ENCODE measurements at places on chromosomes 3 and 15.

GRCh38 chr3:184171562-184171961, 3.1 kb upstream of the AP2M1 start:
- DNase-seq, result no peak

- no peak for DNase-seq
Observed at GRCh38 chr3:123627673-123628670, 43.1 kb upstream of the HACD2 start.

GRCh38 chr15:31930967-31931366, 99.3 kb upstream of the CHRNA7 start:
- no peak for DNase-seq

DNA sequence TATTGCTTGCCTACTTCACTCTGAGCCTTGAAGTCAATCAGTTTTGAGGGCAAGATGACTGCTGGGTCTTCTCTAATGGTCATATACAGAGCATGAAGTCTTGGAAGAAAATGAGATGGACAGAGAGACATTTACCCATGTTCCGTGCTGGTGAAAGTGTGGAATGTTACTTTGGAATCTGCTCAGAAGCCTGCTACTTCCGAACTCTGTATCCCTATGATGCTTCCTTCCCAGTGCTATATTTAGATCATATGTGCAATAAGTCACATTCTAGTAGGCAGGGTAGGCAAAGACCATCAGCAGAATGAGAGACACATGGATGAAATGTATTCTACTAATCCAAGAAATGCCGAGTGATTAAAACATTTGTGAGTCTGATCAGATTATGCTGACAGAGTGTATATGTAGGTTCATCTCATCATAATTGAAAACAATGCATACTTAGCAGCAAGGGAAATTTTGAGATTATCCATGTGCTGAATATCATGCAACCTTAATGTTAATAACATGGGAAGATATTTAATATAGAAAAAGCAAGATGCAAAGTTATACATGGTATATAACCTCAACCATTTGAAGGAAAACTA, 60.5 kb downstream of the RAB7A start:
- DNase-seq, result no peak

DNA sequence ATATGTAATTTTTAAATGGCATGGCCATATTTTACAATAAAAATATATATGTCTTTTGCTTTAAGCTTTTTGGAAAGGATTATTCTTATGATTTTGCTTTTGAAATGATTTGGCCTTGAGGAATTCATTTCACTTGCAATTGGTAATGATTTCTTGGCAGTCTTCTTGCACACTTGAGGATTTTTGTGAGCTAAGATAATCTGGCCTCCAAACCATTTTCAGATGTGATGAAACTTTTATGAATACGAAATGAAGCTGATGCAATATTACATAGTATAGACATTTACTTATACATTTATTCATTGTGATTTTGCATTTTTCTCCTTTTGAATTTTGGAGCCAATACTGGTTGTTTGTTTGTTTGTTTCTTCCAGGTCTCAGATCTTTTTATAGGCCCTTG, 6.4 kb upstream of the SH2D7 start:
- no peak for DNase-seq

DNA sequence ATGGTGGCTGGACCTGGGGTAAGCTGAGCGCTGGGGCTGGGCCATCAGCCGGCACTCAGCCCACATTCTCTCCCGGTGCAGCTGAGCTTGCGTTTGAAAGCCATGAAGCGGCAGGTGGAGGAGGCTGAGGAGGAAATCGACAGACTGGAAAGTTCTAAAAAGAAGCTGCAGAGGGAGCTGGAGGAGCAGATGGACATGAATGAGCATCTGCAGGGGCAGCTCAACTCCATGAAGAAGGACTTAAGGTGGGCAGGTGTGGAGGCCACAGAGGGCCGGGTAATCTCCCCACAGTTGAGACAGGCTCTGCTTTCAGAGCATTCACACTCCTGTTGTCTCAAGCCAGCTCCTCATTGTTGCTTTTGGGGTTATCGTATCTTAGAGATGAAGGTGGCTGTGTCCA, 45.7 kb upstream of the MYZAP start:
- DNase-seq, result no peak

DNA sequence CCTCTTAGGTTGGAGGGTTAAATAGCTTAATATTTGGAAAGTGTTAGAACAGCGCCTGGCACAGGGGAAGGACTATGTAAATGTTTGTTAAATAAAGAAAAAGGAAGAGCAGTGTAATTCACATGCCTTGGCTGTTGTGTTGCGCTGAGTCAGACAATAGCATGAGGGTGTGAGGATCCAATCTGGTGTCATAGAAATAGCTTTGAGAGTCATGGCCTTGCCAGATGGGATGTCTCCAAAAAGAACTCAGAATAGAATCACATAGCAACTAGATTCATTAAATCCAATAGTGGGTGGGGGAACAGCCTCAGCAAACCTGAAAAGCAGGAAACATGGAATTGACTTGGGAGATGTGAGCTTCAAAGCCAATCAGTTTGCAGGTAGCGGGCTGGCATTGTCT, 3.9 kb upstream of the RBSN start:
- no peak for DNase-seq

DNA sequence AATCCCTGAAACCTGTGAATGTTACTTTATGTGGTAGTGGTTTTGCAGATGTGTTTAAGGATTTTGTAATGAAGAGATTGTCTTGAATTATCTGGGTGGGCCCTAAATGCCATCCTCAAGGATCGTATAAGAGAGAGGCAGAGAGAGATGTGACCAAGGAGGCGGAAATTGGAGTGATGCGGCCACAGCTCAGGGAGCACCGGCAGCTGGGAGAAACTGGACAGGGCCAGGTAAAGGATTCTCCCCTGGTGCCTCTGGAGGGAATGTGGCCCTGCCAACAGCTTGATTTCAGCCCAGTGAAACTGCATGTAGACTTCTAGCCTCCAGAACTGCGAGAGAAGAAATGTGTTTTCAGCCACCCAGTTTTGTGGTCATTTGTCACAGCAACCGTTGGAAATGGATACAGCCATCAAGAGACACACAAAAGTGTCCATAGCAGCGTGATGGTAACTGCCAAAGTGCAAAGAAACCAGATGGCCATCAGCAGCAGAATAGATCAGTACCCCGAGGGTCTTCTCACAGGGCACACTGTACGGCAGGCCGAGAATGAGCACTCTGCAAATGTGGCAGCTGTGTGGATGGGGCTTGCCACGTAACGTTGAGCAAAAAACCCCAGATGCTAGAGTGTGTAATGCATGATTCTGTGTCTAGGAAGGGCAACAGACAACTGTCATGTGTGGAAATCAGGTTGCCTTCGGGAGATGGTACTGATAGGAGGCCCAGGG, 12.2 kb downstream of the APBA2 start:
- no peak for DNase-seq

GRCh38 chr15:35399901-35400300, 146.1 kb downstream of the DPH6 start:
- DNase-seq, result no peak

DNA sequence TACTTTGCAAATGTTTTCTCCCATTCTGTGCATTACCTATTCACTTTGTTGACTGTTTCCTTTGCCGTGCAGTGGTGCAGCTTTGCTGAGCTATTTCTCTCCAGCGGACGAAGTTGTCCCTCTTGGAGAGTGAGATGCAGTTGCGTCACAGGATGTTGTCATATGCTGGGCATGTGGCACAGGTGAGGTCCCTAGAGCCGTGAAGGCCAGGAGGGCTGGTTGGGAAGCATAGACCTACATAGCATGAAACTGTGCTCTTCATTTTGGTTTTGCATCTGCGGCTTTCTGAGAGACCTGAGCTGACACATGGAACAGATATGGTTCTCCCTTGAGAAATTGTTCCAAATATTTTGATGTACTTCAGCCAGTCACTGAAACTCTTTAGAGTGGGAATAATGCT, 108.5 kb downstream of the CACNA1D start:
- DNase-seq, result no peak

- no peak for DNase-seq
Observed at GRCh38 chr15:74415966-74416916, 17.5 kb downstream of the SEMA7A start.

GRCh38 chr15:22808761-22809280, 22.4 kb downstream of the NIPA1 start:
- no peak for DNase-seq

GRCh38 chr3:69566275-69566674, 173.0 kb upstream of the MITF start:
- DNase-seq, result no peak

DNA sequence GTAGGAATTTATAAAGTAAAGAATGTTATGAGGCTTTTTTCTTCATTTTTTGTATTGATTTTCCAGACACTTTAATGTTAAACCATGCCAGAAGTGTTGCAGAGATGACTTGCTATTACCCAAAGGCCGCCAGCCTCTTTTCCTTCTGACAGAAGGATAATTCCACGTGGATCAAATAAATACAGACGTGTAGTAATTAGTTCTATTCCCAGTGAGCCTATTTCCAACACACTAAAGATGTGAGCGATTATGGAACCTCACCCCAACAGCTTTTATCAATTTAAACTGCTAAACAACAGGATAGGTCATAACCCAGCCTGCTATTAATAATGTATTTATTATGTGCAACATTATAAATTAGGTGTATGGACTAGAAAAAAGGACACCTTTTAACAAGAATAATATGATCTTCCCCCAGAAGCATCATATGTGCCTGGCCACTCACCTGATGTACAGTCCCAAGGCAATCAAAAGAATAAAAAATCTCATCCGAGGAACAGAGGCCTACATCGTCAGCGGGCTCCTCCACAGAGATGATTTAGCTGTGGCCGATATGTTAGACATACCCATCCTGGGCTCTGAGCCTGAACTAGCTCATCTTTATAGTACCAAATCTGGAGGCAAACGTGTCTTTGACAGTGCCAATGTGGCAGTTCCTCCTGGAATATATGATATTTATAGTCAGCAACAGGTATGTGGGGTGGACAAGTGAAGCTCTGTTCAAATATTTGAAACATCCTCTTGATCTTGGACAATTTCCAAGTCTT, 125.9 kb upstream of the C15orf61 start:
- no peak for DNase-seq

DNA sequence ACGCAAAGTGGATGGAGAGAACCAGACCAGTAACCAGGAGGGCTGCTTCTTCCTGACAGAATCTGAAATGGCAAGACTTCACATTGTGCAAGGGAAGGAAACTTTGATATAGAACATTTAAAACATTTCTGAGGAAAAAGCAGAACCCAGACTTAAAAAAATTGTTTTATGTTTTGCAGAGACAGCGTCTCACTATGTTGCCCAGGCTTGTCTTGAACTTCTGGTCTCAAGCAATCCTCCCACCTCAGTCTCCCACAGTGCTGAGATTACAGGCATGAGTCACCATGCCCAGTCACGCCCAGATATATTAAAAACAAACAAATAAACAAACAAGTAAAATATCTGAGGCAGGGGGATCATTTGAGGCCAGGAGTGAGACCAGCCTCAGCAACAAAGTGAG, 46.2 kb downstream of the CRTAP start:
- DNase-seq, result no peak

- no peak for DNase-seq
Observed at GRCh38 chr15:49060710-49061495, 14.7 kb upstream of the SECISBP2L start.

DNA sequence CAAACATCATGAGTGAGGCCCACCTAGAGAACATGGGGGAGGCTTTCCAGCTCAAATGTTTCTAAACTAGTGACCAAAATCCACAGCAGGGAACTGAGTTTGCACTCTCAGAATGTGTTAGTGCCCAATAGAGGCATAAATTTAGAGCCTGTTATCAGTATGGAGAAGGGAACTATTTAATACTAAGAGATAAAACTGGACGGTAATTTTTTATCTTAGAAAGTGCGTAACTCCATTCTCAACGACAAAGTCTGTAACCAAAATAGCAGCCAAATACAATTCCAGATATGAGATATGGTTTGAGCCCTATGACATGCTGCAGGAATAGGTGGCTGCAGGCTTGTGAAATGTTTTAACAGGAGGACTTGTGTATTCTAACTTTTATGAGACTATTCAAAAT, 3.5 kb downstream of the B3GALNT1 start:
- DNase-seq, result no peak

GRCh38 chr15:28967066-28967465, 81.3 kb downstream of the APBA2 start:
- DNase-seq, result no peak

GRCh38 chr3:97821774-97822358, at the start of gene CRYBG3:
Gene CRYBG3, plus strand, starts transcription at chr3:97822011. Its CDS starts 196 bp downstream, at chr3:97822207.
- peak; percentile 91 for DNase-seq

DNA sequence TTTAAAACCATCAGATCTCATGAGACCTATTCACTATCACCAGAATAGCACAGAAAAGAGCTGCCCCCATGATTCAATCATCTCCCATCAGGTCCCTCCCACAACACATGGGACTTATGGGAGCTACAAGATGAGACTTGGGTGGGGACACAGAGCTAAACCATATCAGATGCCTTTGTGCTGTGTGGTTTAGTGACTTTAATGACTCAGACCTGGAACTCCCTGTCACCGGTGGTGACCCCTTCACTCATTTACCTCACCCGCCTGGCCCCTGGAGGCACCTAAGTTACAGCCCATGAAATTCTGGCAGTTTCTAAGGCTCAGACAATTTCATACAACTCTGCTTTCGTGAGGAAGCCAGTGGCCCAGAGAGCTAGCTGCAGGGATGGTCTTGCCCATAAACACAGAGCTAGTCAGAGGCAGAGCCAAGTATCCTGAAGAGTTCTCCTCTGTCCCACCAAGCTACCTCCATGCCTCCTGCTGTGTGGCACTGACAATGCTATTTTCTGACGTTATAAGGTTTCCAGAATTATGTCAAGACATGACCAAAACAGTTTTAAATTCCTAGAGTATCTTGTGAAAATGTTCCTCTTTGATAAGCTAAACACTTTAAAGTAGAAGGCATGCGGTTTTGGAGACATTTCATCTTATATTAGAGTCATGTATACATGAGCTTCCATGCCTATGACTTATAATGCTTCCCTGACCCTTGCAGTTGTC, 231.1 kb upstream of the IL12A start:
- no peak for DNase-seq

DNA sequence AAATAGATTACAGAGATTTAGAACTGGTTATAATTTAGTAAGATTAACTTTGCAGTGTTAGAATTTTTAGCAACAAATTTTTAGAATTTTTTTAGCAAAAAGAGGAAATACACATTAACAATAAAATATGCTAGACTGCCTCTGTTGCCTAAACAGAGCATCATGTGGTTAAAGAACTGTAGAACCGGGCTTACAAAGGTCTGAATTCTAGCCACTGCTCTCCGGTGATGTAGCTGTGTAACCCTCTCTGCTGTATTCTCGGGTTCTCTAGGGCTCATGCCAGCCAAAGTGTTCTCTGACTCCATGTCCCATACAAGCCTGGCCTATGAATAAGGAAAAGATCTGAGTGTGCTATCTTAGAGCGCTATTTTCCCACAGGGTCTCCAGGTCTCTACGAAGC, 2.9 kb upstream of the P2RY12 start:
- no peak for DNase-seq

GRCh38 chr3:149593418-149594160, 64.2 kb downstream of the WWTR1 start:
- no peak for DNase-seq

DNA sequence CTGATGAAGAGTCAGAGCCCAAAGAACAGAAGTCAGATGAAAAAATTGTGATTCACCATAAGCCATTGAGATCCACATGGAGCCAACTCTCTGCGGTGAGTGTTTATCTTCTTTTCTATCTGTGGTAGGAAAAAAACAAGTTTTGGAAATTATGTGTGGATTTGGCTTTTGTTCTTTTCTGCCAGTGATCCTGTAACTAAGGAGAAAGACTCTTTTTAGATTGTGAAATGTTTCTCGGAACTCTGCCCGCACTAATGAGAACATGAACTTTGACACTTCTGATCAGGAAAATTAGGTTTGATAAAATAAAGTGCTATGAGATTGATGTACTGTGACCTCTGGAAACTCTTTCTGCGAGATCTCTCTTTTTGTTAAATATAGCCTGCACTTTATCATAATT, 8.4 kb downstream of the ARHGEF26 start:
- no peak for DNase-seq

GRCh38 chr3:59499000-59499399, 449.2 kb upstream of the CFAP20DC start:
- DNase-seq, result no peak
